Stimulated activated naive B cell treated with anti-CD40 and anti-IgM and Interleukin-4, amounts not matched to agents 10 μg/mL and 1 μg/mL and 100 μg/mL, for 72 hours (primary cell): ENCODE measurements at places on chromosomes 12 and 14.

DNA sequence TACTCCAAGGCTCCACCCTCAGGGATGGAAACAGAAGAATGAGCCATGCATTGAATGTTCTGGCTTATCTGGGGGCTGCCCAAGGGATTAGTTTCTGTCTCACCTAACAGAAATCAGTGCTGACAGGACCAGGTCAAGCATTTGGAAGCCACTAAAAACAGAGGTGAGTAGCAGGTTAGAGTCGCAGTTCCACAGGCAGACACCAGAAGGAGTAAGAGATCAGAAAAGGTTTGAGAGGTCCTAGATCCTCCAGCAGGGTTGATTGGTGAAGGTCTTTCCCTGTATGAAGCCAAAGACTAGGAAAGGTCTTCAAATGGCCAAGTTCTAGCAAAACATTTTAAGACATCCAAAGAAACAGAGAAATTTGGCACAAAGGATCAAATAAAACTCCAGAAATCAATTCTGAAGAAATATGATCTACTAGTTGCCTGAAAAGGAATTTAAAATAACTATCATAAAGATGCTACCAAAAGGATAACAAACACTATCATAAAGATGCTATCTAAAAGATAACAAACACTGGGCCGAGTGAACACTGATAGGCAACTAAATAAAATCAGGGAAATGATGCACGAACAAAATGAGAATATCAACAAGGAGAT, 19.5 kb upstream of the TTC9 start:
- H3K4me3 ChIP-seq = no peak overlapping the region
- H3K27me3 ChIP-seq = no peaks in the 10 kb centered on the region
- peaks cover 27% of the 10 kb centered on the region for H3K4me1 ChIP-seq
- no peak overlapping the region for H3K27ac ChIP-seq

- no peak overlapping the region for H3K27ac ChIP-seq
- H3K36me3 ChIP-seq = no peaks in the 10 kb centered on the region
- no peaks in the 10 kb centered on the region for H3K4me1 ChIP-seq
- no peak for DNase-seq
- peaks cover 8% of the 10 kb centered on the region for H3K27me3 ChIP-seq
Observed at GRCh38 chr14:101223127-101223526, 319.6 kb upstream of the RTL1 start.

- no peaks in the 10 kb centered on the region for H3K36me3 ChIP-seq
- no peak overlapping the region for H3K4me3 ChIP-seq
- no peaks in the 10 kb centered on the region for H3K27me3 ChIP-seq
- no peak overlapping the region for H3K27ac ChIP-seq
Observed at GRCh38 chr14:71138448-71139293, 231.4 kb downstream of the PCNX1 start.

DNA sequence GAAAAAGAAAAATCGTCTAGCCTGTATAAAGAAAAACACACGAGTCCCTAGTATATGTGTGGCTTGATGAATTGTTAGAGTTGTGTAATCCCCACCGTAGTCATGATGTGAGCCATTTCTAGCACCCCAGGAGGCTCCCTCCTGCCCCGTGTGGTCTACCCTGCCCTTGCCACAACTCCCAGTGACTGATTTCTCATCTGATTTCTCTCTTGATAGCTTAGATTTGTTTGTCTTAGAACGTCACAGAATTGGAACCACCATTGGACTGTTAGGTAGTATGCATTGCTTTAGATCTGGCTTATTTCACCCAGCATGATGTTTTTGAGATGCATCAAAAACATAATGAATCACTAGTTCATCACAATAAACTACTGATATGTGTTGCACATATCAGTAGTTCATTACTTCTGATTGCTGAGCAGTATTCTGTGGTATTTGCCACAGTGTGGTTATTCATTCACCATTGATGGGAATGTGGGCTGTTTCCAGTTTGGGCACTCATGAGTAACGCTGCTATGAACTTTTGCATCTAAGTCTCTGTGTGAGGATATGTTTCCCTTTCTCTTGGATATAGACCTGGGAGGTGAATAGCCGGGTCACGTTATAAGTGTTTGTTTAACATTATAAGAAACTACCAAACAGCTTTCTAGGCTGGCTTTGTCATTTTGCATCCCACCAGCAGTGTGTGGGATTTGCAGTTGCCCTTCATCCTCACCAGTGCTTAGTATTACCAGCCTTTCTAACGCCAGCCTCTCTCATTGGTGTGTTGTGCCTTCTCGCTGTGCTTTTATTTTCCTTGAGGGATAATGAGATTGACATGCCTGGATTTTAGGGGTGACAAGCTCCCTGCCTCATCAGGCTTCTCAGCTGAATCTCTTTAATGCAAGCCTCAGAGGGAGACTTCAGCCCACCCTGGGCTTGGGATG, 31.9 kb upstream of the NCOR2 start:
- H3K4me3 ChIP-seq = no peak overlapping the region
- H3K4me1 ChIP-seq = no peaks in the 10 kb centered on the region
- no peaks in the 10 kb centered on the region for H3K36me3 ChIP-seq
- H3K27ac ChIP-seq = no peak overlapping the region

DNA sequence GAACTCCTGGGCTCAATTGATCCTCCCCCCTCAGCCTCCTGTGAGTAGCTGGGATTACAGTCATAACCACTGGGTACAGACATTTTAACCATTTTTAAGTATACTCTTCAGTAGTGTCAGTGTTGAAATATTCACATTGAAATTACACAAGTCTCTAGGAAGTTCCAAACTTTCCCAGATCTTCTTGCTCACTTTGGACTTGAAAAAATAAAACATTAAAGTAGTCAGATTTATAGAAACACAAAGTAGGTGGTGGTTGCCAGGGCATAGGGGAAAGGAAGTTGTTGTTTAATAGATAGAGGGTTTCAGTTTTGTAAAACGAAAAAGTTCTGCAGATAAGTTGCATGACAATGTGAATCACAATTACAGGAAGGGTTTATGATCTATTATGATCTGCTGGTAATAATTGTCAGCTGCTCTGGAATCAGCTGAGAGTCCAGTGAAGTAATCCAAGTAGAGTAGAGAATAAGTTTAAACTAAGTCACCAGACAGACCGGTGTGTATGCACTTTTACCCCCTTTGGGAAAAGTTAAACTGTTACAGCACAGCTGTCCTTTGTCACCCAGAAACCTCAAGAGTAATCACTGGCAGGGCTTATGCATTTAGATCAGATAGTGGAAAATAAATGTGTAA, 27.4 kb downstream of the PCNX1 start:
- no peaks in the 10 kb centered on the region for H3K27me3 ChIP-seq
- peaks cover 22% of the 10 kb centered on the region for H3K4me1 ChIP-seq
- H3K27ac ChIP-seq = peak overlapping the region; percentile 3
- no peak for DNase-seq

DNA sequence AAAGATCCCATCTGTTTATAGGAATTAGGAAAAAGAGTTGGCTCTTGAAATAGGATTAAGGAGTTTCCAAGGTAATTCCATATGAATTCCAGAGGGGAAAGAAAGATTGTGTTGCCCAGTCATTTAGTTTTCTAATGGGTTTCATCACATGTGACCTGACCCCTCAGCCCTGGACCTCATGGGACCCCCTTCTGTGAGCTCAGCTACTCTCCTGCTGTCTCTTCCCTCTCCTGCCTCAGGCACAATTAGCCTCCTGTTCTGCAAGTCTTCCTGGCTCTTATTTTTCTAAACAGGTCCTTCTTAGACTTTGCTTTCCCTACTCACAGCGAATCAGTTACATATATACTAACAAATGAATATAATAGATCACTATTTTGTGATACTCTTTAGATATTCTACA, 237.7 kb downstream of the TRHDE start:
- DNase-seq = no peak
- no peaks in the 10 kb centered on the region for H3K27me3 ChIP-seq
- H3K27ac ChIP-seq = no peak overlapping the region

- peaks cover 2% of the 10 kb centered on the region for H3K4me1 ChIP-seq
- peaks cover 24% of the 10 kb centered on the region for H3K36me3 ChIP-seq
- peak overlapping the region; percentile 54 for H3K27ac ChIP-seq
- no peak for DNase-seq
- H3K27me3 ChIP-seq = no peaks in the 10 kb centered on the region
- H3K4me3 ChIP-seq = no peak overlapping the region
Observed at GRCh38 chr12:123686636-123687190, 15.8 kb downstream of the TCTN2 start.

GRCh38 chr12:71888521-71888920, 49.0 kb downstream of the TBC1D15 start:
- H3K36me3 ChIP-seq = peaks cover 26% of the 10 kb centered on the region
- DNase-seq = no peak
- peak overlapping the region; percentile 56 for H3K27ac ChIP-seq

GRCh38 chr14:50822501-50823042, 8.4 kb downstream of the NIN start:
- peak overlapping the region; percentile 95 for H3K27ac ChIP-seq
- peak; percentile 30 for DNase-seq
- H3K4me3 ChIP-seq = peak overlapping the region; percentile 83
- H3K36me3 ChIP-seq = peaks cover 68% of the 10 kb centered on the region
- H3K4me1 ChIP-seq = peaks cover 88% of the 10 kb centered on the region

GRCh38 chr14:71437870-71438269, 494.4 kb upstream of the RGS6 start:
- H3K4me1 ChIP-seq = peaks cover 44% of the 10 kb centered on the region
- no peak for DNase-seq
- H3K27me3 ChIP-seq = no peaks in the 10 kb centered on the region
- peak overlapping the region; percentile 72 for H3K27ac ChIP-seq
- peaks cover 28% of the 10 kb centered on the region for H3K36me3 ChIP-seq

DNA sequence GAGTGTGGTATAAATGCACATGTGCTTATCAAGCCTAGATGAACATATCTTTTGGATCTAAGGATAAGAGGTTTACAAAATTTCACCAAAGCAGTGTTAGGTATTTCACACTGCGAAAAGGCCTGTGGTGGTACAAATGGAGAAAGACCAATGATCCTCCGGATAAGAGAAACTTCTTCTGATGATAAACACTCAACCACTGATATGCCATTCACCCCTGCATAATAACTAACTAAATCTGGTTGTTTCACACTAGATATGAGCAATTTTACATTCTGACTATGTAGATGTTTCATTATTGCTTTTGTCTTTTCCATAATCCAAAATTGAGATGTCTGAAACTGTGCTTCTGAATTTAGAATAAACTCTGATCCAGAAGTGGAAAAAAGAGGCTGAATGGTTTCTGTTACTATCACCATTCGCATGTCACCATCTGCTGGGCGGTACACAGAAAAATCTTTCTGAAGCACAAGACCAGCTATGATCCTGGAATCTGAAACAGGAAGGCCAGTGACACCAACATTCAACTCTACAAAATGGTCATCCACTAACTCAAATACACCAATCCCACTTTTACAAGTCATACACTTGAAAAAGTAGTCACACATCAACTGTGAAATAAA, 1.3 kb downstream of the BBS10 start:
- H3K4me1 ChIP-seq = peaks cover 6% of the 10 kb centered on the region
- no peaks in the 10 kb centered on the region for H3K27me3 ChIP-seq
- peak overlapping the region; percentile 92 for H3K4me3 ChIP-seq
- no peak for DNase-seq
- H3K36me3 ChIP-seq = peaks cover 6% of the 10 kb centered on the region

GRCh38 chr12:70415987-70416386, 49.9 kb downstream of the KCNMB4 start:
- no peak overlapping the region for H3K4me3 ChIP-seq
- H3K4me1 ChIP-seq = no peaks in the 10 kb centered on the region
- H3K27me3 ChIP-seq = no peaks in the 10 kb centered on the region
- H3K27ac ChIP-seq = no peak overlapping the region
- no peaks in the 10 kb centered on the region for H3K36me3 ChIP-seq

GRCh38 chr12:86521870-86522269, 265.7 kb upstream of the MGAT4C start:
- H3K4me3 ChIP-seq = no peak overlapping the region
- no peaks in the 10 kb centered on the region for H3K4me1 ChIP-seq
- H3K36me3 ChIP-seq = no peaks in the 10 kb centered on the region
- H3K27me3 ChIP-seq = no peaks in the 10 kb centered on the region
- no peak for DNase-seq

DNA sequence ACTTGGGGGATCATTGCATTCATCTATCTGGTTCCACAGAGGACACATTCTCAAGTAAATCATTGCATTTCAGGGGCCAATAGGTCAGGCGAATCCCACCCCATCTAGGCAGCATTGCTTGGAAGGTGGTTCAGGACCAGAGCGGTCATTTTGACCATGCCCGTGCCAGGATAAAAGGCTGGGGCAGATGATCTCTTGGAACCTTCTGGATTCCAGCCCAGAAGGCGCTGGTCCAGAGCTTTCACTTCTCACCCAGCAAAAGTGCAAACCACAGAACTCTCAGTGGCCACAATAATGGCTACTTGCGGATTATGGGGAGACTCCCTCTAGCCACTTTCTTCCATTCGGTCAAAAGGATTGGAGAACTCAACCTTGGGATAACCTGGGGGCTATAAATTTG, 595 bp upstream of the KRT85 start:
- DNase-seq = no peak
- no peak overlapping the region for H3K27ac ChIP-seq
- no peak overlapping the region for H3K4me3 ChIP-seq
- H3K36me3 ChIP-seq = no peaks in the 10 kb centered on the region
- no peaks in the 10 kb centered on the region for H3K4me1 ChIP-seq

DNA sequence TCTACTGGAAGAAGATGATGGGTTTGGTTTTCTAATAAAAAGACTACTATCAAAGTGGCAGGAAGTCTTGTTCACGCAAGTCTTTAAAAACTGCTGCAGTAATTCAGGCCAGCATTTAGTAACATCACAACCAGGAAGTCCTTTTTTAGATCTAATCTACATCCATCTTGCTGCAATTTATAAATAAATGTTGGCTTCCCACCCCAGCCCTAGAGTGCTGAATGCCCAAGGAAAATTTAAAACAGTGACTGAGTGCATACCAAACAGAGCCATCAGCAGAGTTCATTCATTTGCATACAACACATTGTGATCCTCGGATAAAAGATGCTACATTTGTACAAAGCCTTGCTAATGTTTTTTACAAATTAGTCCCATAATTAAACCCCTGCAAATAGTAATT, 72.1 kb downstream of the PHLDA1 start:
- H3K4me3 ChIP-seq = no peak overlapping the region
- peaks cover 7% of the 10 kb centered on the region for H3K27me3 ChIP-seq
- H3K4me1 ChIP-seq = peaks cover 3% of the 10 kb centered on the region
- H3K36me3 ChIP-seq = no peaks in the 10 kb centered on the region
- no peak for DNase-seq
- H3K27ac ChIP-seq = no peak overlapping the region

GRCh38 chr12:122687086-122687485, 16.1 kb downstream of the HCAR2 start:
- no peak overlapping the region for H3K27ac ChIP-seq
- H3K27me3 ChIP-seq = no peaks in the 10 kb centered on the region
- H3K4me3 ChIP-seq = no peak overlapping the region
- no peak for DNase-seq

GRCh38 chr14:76311079-76311758, 64.7 kb upstream of the ESRRB start:
- H3K36me3 ChIP-seq = no peaks in the 10 kb centered on the region
- no peak overlapping the region for H3K4me3 ChIP-seq
- H3K27ac ChIP-seq = no peak overlapping the region
- no peak for DNase-seq
- H3K4me1 ChIP-seq = peaks cover 4% of the 10 kb centered on the region
